ENCODE measurements at places on chromosomes 3 and 15.

GRCh38 chr3:117722856-117723255 lies 1013.3 kb downstream of the TUSC7 start:
- DNase-seq = no peak

DNA sequence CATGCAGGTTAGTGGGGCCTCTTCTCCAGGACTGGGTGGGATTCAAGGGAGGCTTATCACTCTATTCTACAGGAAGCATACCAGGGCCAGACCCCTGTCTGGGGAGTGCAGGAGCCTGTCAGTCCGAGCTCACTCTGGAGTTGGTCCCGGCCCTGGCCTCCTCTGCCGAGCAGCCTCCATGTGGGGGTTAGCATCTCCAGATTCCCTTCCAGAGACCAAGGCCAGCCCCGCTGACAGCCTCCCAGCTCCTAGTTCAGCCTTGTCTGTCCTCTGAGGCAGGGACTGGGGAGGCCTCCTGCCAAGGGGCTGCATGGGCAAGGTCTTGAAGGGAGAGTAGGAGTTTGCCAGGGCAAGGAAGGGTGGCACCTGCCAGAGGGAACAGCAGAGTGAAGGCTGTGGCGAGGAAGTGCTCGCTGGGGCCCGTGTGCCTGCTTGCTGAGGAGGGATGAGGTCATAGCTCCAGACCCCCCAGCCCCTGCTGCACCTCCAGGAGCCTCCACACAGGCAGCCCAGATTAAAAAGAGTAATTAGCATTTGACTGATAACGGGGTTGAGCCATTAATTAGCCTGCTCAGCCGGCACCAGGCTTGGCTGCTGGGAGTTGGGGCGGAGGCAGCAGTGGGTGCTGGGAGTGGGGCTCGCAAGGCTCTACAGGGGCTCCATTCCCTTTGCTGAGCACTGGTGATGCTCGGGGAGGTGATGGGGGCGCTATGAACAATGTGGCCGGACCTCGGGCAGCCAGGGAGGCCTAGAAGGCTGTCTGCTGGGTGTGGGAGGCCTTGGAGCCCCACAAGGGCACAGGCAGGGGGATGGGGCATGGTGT lies 54.3 kb downstream of the DNAJB8 start:
- no peak for DNase-seq

DNA sequence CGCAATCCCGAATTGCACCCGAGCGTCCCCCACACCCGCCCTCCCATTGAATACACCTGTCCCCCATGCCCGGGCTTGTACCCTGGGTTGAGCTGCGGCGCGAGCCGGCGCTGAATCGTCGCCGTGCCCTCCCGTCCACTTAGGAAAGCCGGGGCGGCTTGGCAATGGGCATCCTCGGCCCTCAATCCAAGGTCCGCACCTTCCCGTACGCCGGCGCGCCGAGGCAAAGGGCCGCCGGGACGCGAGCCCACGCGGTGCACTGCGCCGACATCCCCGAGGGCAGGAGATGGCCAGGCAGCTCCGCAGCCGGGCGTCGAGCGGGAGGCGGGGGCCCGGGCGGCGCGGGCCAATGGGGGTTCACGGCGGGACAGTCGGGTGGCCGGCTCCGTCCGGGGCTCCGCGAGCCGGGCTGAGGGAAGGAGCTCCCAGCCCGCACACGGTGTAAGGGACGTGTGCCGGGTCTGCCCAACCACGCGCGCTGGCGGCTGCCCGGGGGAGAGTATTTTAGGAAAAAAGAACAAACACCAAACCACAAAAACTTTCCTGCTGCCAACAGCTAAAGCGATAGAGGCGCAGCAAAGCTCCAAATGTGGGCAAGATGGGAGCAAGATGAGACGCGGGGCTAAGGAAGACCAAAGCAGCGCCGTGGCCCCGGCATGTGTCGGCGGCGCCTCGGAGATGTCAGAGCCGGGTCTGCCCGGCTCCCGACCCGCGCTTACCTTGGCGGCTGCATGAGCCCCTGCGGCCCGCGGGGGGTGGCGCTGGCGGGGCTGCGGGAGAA lies 621 bp downstream of the RGMA start:
- DNase-seq = no peak

- DNase-seq = no peak
Observed at GRCh38 chr3:21515417-21515816, 235.6 kb downstream of the ZNF385D start.

DNA sequence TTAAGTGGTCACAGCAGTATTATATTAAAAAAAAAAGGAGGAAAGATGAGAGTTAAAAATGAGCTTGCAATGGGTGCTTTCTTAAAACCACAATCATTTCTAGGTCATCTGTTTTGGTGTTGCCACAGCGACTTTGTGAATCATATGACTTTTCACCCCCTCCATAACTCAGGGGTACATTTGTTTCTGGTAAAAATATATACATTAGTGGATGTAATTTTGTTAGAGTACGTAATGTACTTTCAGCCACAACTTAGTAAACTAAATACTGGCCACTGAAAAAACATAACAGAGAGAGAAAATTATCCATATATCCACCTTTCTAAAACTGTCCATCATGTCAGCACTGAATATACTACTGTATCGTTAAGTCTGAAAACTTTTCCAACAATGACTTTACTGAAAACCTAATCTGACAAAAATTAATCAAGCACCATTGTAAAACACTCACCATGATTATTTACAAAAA lies 3.4 kb downstream of the ANKRD28 start:
- DNase-seq = peak; percentile 35

DNA sequence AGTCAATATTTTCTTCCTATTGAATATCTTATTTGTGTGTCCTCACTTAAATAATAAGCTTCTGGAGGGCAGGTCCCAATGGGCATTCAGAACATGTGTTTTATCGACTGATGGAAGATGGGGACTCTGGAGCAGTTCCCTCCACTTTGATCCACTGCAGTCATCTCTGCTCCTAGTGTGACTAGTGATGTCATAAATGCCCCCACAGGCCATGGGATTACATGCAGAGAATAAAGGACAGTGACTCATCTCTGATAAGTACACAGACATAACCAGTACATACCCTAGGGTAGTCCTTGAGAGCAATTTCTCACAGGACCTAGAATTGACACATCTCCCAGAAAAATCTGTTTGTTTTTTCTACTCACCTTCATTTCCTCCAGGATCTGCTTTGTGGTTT lies 49.4 kb upstream of the FMN1 start:
- peak; percentile 12 for DNase-seq

- DNase-seq = no peak
Observed at GRCh38 chr3:123767009-123767372, 117.1 kb downstream of the MYLK start.

DNA sequence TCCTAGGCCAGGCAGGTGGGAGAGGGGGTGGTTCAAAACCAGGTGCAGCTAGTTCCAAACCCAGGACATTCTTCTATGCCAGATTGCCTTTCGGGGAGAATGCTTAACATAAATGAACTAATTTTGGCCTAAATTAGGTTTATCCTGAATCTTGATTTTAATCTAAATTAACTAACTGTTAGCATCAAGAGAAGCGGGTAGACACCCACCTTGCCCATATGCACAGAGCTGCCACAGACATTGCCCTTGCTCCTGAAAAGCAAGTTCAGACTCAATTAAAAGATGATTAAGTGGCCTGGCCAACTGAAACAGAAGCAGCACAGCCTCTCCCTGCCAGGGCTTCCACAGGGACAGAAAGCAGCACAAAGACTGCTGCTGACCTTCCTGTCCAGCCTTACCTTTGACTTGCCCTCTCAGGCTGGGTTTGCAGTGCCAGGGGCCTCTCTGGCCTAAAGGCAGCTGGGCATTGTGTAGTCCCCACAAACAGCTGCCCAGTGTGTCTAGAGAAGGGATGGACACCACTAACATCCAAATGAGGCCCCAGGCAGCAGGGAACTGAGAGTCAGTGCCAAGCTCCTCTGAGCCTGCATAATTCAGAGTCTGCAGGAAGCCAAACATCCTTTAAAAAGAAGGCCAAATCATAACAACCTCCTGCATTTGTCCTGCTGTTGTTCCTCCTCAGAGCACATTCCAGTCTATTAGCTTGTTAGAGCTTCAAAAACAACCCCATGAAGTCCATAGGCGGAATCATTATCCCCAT lies 15.4 kb upstream of the OXTR start:
- DNase-seq = no peak

DNA sequence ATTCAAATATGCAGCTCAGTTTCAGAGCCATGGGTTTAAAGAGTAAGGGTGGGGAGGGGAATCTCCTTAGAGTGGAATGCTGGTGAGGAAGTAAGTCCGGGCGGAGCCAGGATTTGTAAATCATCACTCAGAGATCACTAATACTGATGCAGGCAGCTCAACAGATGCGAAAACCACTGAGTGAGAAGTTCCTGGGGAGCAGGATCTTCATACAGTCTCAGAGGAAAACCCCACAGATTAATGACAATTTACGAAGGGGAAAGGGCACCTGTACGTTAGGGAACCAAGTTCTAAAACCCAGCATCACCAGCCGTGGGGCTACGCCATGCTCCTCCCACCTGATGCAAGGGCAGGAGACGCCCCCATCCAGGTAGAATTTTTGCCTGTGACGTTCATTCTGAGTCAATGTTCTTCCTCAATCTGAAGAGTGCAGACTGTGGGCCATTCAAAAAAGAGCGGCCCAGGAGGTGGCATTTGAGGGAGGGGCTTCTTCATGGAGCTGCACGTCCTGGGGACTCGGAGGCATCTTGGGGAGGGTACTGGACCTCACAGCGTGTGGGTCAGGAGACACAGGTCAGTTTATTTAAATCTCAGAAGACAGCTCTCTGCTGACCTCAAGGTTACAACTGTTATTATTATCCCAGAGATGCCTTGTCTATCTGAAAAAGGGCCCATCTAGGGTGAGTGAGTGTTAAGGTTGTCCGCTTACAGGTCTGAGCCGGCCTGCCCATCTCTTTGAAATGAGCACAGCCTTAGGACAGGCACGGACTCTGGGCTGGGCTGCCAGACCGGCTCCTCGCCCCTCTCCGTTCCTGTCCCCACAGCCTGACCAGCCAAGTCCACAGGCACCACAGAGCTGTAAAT lies 228.0 kb downstream of the XXYLT1 start:
- DNase-seq = no peak

- DNase-seq = no peak
Observed at GRCh38 chr3:66854601-66855151, 143.4 kb upstream of the KBTBD8 start.

DNA sequence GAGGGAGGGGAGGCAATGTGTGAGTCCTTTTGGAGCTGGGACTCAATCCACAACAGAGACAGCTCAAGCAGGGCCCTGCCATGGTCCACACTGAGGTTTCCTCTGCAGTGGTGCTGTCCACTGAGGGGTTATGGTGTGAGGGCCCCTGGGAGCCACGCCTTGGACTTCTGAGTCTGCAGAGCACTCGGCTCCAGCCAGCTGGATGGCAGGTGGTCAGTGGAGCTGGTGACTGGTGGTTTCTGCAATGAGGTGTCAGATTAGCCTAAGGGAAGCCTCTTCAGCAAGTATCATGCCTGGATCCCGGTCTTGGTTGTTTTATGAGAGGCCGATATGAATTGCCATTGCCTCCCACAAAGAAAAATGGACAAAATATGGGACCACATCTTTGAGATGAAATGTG lies 21.7 kb downstream of the LSM3 start:
- DNase-seq = no peak

GRCh38 chr3:64021922-64022321 lies 1.4 kb downstream of the PSMD6 start:
- DNase-seq = no peak

- DNase-seq = peak; percentile 81
Observed at GRCh38 chr3:78139166-78139565, 1099.3 kb downstream of the ROBO2 start.

- no peak for DNase-seq
Observed at GRCh38 chr15:32977506-32977905, 217.0 kb downstream of the FMN1 start.

GRCh38 chr3:43748179-43748578 lies 57.4 kb downstream of the ABHD5 start:
- DNase-seq = peak; percentile 64

GRCh38 chr3:197508461-197508860 lies 47.3 kb downstream of the BDH1 start:
- no peak for DNase-seq

GRCh38 chr3:193693774-193694173 lies 100.8 kb downstream of the OPA1 start:
- no peak for DNase-seq

- no peak for DNase-seq
Observed at GRCh38 chr3:129672412-129672811, 65.9 kb upstream of the PLXND1 start.

DNA sequence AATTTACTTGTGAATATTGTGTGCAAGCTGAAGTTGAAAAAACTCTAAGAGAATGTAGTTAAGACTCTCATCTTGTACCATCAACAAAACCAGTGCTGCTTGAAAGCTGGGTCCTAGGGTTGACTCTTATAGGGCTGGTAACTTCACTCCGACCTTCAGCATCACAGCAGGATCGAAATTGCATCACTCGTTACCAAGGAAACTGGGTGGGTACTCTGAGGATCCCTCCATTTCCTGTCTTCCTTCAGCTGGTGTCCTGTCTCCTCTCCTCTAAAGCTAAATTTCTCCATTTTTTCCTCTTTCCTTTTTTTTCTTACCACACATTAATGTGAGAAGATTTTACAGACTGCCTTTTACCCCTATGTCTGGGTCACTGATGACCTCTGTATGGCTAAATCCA lies 3.0 kb upstream of the APH1B start:
- DNase-seq = no peak

DNA sequence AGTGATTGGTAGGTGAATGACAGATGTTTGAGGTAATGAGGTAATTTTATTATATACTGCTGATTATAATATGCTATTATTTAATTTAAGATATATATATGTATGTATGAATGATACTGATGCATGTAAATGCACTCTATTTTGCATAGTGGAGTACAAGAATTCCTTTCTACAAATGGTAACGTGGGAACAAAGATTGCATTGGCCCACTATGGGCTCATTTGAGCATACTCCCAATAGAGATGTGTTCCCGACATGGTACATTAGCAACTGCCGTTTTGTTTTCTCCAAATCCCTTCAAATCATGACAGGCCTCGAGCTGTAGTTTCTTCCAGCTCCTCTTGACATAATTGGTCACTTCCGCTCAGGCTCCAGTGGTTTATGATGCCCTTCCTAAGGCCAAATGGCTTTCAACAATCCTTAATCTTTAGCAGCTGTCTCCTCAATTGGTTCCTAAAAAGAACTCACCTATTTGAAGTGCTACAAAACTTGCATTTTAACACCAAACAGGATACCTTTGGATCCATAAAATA lies 266.1 kb downstream of the ADAMTSL3 start:
- no peak for DNase-seq

All from NCI-H226 (cell line).